Pancreas (tissue), 10 donors: ENCODE measurements at places on chromosomes 6 and 20.

- peak; percentile 78 for DNase-seq
Observed at GRCh38 chr20:5001174-5002076, at the start of gene SLC23A2. SLC23A2 (minus strand) TSS chr20:5001510; CDS start chr20:4932562, 68,948 bp downstream.

- DNase-seq: no peak
Observed at GRCh38 chr20:56625837-56626236, 3.3 kb upstream of the TFAP2C start.

DNA sequence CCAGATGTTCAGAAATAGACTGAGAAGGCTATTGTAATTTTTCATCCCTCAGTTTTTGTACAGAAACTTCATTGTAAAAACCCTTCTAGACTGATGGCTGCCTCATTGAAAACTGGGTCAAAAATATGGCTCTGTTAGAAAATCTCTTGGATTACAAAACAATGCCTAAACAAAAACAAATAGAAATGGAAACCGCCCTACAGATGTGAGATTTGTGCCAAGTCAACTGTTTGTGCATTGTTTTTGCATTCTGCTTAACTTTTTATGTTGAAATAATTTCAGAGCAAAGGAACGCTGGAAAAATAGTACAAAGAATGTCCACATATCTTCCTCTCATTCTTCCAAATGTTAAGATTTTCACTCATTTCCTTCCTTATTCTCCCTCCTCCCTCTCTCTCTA lies 425.1 kb downstream of the FOXA2 start:
- no peak for DNase-seq

DNA sequence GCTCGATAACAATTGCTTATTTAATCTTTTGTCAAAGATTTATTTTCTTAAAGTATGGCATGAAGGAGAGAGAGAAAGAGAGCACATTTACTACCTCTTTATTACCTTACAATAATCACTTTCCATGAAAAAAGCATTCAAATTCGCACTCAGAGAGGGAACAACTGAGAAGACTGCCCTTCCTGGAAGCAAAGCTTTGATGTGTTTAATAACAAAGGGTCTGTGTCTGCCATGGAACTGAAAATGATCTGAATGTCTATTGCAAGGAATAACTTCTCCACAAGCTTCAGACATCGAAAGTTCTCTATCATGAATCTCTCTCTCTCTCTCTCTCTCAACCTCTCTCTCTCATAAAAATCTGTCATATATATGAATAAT lies 308.9 kb downstream of the HDGFL1 start:
- no peak for DNase-seq

DNA sequence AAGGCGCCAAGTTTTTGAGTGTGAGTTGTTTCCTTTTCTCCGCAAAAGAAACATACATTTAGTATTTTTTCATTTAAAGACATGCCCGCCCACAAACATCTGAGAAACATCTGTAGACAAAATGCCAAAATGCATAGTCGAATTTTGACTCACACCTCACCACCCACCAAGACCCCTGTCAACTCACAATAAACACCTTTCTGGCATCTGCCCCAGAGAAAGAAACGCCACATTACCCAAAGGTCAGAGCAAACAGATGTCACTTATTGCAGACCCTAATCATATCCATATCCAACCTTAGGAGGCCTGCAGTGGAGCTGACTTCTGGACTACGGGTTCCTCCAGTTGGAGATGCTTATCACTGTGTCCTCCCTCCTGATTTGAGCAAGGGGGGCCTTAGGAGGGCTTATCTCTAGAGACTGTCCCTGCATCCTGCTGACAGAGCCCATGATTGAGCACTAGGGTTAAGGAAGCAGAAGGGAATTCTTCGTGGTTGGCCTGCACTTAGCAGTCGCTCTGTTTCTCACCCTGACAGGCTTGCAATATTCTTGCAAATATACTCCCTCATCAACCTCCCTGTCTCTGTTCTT lies 90.5 kb upstream of the TBX18 start:
- DNase-seq: no peak

- DNase-seq: no peak
Observed at GRCh38 chr6:79465381-79465780, 71.8 kb downstream of the LCA5 start.

- DNase-seq: no peak
Observed at GRCh38 chr6:7445885-7446461, 56.4 kb downstream of the RIOK1 start.

DNA sequence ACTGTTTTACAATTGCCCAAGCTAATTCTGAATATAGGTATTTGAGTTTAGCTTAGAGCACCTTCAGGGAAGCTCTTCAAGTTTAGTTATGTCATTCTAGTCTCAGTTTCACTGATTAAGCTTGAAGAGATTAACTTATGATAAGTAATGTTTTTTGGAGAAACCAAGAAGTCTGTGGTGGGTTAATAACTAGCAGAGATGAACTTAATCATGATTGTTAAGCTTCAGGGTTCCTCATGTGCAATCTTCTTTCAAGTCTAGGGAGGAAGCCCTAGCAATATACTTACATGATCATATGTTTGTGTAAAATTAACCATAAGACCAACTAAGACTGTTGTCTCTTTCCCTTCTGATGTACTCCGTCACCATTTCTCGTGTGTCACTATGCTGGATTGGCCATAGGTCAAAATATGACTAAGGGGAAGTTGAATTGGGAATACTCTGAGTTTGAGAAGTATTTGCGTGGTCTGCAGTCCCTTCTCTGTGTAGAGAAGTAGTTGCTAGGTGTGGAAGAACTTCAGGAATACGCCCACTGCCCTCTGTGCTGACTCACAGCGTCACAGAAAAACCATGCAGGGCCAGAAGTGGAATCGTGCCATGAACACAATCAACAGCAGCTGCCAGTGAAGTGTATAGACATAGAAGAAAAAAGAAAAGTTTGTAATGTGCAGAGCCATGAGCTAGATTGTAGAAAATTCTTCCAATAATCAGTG lies 88.3 kb downstream of the SH3BGRL2 start:
- no peak for DNase-seq

DNA sequence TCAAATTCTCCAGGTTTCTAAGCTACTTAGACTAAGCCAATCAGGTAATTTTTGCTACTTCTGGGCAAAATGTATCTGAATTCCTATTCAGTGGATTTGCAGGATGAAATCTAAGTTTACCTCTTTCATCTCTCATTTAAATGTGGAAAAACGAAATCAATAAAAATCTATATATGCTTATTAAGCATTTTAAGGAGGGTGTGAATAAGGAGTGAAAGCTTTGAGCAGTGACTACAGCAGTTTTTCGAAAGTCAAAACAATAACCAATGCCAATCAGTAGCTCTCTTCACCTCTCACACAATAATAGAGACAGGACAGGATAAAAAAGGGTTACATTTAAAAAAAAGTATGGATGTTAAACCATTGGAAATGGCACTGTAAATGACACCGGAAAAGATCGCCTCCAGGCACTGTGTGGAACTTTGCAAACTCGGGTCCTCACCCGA lies 476 bp upstream of the BCKDHB start:
- DNase-seq: no peak

DNA sequence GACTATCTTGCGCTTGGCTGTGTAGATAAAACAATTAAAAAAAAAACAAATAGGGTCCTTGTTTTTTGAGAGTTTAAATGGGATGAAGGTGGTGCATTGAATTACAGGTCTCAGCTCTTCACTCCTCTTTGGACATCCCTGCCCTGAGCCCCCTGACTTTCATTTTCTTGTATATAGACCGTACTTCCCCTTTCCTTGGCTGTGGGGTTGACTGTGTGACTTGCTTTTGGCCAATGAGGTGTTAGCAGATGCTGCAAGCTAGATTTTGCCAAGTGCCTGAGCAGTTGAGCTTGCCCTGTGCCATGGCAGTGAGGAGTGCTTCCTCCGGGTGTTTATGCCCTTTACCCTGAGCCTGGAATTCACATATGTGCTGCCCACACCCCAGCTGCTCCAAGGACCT lies 386.1 kb upstream of the ZFP64 start:
- DNase-seq: no peak

GRCh38 chr20:40414843-40415615 lies 274.0 kb downstream of the MAFB start:
- DNase-seq: no peak

DNA sequence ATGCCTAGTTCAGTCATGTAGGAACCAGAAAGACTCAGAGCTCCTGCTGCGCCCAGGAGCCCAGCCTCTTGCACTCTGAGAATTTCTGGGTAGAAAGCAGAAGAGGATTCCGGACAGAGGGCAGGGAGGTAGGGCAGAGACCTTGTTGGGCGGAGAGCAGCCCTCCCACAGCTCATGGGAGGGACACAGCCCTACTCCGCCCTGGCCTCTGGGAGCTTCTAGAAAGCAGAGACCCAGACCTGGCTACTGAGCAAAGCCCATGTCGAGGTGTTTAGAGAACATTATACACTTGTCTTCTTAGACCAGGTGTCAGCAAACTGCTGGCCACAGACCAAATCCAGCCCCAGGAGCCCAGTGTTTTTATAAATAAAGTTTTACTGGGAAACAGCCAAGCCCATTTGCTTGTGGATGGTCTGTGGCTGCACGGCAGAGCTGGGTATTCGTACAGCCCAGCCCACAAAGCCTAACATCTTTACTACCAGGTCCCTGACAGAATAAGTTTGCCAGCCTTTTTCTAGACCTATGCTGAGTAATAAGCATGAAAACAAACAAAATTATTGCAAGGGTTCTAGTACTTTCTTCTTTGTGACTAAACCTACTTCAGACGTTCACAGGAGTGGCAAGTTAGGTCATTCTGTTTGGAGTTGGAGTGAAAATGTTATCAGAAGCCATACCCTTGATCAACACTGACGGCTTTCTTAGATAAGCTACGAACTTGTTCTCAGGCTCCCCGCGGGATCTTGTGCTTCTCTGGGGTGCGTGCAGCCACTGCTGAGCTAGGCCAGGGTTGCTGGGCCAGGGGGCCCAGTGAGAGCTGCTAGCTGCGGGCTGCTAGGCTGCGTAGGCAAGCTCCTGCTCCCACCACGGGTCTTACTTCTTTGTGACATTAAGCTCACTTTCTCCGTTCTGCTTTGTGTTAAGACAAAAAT lies 235.1 kb upstream of the FOXQ1 start:
- no peak for DNase-seq

- no peak for DNase-seq
Observed at GRCh38 chr20:57166568-57167291, 99.7 kb downstream of the BMP7 start.

DNA sequence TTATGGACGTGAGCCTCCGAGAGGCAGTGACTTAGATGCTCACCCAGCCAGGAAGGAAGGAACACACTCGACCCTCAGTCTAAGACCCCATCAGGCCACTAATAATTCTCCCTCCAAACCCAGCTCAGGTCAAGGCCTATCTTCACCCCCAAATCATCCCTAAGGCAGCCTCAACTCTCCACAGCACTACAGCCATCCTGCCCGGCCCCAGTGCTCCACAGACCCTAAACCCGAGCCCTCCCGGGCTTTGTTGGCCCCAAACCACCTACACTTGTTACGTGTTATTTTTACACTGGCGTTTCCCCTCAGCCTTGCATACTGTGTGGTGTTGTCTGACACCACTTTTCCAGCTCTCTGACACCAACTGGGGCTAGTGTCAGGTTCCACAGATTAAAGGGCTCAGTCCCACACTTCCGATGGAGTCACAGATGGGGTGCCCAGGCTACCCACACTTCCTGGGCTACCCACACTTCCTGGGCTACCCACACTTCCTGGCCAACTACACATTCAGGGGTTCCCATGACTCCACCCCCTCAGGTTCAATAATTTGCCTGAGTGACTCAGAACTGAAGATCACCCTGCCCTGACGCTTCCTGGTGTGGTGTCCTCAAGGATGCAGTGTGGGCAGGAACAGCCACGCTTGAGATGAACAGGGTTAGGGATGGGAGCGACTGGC lies 25.3 kb downstream of the RBCK1 start:
- DNase-seq: no peak

GRCh38 chr6:137248702-137249101 lies 29.5 kb upstream of the IFNGR1 start:
- no peak for DNase-seq

DNA sequence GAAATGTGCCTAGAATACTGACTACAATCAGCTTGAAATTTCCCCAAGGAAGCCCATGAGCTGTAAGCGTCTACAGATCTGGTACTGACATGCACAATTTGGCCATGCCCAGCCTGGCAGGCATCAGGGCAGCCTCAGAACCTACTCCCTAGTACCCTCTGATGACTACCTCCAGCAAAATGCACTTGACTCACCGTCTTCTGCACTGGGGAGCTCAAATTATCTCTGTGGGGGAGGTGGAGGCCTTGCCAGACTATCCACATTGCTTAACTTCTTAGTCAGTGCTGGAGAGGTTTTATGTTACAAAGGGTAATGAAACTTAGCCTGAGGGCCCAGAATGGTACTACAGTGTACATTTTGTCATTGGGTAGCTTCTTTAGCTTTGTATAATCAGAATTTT lies 126.0 kb upstream of the ADGRF1 start:
- no peak for DNase-seq
